ENCODE measurements at places on chromosomes 5 and 9.

DNA sequence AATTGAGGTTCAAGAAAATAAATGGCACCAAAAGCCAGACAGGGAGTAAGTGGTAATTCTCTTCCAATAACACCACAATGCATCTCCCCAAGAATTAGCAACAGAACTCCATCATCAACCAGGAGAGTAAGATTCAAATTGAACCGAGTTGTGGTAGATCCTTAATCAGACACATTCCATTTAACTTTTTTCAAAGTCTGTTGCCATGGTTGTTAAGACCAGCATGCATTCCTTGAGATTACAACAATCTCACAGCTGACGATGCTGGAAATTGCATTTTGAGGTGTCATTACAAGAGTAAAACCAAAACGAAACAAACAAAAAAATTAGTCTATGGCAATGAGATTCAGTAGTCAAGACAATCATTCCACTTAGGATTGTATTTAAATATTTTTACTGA lies 78.9 kb upstream of the ZNF462 start:
- DNase-seq: no peak

DNA sequence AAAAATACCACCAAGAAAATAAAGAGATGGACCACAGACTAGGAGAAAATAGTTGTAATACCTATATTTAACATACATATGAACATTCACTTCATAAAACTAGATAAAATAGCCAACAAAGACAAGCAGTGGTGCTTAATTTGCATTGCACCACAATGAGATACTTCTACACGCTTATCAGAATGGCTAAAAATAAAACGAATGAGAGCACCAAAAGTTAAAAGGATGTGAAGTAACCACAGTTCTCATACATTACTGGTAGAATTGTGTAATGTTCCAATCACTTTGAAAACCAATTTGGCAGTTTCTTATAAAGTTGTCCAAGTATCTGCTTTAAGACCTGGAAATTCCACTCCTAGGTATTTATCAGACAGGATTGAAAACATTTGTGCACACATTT lies 198.9 kb upstream of the SGCD start:
- no peak for DNase-seq

DNA sequence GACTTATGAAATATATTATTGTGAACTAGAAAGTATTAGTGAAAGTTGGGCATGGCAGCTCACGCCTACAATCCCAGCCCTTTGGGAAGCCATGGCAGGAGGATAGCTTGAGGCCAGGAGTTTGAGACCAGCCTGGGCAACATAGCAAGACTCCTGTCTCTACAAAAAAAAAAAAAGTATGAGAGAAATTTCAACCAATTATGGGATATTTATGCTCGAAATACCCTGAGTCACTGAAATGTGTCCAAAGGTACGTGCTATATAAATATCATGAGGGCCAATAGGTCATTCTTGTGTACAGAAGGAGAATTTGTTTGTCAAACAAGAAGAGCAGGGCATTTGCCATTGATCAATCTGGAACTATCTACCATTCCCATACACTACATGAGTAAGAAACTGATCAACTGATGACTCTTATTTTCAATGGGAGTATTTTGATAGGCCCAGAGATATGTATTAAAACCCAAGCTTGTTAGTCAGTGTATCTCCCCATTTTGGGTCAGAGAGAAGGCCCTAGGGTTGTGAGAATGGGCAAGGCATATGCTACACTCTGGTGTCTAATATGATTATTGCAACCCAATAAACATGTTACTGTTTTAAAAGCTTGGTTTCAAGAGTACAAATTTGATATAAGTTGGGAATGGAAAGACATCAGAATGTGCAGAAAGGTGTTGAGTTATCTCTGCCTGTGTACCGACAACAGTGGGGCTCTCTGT lies 21.7 kb upstream of the HOMER1 start:
- DNase-seq: no peak

DNA sequence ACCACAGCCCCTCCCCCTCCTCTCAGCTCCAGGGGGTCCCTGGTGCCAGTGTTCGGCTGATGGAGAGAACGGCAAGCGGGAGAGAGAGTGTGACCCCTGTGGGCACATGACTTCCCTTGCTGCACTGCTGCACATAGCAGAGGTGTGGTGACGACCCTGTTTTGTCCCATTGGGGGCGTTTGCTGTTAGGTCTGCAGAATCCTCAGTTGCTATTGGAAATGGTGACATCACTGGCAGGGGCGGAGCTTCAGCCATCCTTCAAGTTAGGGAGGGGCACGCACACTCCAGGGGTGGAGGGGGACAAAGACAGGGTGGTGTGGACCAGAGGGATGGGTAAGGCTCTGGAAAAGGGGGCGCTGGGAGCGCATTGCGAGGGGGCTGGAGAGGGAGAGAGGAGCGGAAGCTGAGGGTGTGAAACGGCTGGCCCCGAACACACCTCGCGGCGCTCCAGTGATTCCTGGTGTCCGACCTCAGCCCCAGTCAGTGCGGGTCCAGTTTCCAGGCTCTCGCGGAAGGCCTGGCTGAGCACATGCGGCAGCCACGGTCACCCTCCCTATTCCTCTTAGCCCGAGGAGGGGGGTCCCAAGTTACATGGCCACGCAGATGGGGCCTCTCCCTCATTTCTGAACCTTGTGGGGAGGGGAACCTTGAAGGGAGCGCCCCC lies 764 bp upstream of the GRIN1 start:
- DNase-seq: no peak

- DNase-seq: no peak
Observed at GRCh38 chr9:116546711-116547581, 140.2 kb upstream of the TRIM32 start.

DNA sequence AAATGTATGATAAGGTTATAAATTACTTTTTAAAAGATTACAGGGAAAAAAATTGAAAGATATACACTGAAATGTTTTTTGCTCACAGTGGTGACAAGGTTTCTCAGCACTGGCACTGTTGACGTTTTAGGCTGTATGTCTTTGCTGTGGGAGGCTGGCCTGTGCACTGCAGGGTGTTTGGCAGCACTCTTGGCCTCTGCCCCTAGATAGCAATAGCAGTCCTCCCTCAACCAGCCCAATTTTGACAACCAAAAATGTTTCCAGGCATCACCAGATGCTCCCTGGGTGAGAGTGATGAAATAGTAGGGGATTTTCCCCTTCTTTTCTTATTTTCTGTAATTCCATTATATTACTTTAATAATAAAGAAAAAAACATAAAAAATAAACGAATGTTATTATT lies 3.3 kb downstream of the CD274 start:
- no peak for DNase-seq

DNA sequence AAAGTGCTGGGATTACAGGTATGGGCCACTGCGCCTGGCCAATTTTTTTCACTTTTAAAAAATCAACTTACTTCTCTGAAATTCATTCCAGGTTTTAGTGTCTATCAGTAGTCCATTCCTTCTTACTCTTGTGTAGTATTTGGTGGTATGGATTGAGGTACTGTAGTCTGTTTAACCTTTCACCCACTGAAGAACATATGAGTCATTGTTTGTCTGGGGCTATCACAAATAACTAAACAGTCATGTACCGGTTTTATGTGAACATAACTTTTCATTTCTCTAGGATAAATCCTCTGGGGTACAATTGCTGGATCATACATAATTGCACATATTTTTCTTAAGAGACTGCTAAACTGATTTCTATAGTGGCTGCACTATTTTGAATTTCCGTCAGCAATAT lies 1188.0 kb upstream of the CDH9 start:
- no peak for DNase-seq

DNA sequence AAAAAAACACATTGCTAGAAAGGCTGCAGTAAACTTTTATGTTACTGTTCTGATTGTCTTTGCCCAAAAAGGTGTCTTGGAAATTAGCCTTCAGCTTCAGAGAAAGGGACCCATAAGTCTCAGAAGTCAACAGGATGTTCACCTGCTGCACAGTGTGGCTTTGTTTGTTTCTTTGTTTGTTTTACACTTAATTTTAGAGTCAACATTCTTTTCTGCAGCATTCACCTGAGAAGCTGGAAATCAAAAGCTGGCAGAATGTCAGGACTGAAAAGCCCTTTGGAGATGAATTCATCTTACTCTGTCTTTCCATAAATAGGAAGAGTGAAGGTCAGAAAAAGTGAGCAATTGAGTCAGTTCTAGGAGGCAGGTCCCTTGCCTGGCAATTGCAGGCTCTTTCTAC lies 170.0 kb downstream of the PAPPA start:
- no peak for DNase-seq

GRCh38 chr5:127079994-127080491 lies 6.7 kb upstream of the C5orf63 start:
- DNase-seq: no peak

DNA sequence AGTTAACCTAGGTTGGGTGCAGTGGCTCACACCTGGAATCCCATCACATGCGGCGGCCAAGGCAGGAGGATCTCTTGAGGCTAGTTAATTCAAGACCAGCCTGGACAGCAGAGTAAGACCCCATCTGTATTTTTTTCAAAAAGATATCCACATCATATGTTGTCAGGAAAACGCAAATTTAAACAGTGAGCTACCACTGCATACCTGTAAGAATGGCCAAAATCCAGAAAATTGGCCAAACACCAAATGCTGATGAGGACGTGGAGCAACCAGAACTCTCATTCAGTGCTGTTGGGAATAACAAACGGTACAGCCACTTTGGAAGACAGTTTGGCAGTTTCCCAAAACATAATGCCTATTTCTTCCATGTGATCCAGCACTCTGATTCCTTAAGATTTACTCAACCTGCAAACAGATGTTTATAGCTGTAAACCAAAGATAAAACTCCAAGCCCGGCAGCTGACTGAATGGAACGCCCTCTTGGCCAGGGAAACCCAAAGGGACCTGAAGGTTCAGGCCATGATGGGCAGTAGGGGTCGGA lies 12.4 kb downstream of the CEL start:
- no peak for DNase-seq

DNA sequence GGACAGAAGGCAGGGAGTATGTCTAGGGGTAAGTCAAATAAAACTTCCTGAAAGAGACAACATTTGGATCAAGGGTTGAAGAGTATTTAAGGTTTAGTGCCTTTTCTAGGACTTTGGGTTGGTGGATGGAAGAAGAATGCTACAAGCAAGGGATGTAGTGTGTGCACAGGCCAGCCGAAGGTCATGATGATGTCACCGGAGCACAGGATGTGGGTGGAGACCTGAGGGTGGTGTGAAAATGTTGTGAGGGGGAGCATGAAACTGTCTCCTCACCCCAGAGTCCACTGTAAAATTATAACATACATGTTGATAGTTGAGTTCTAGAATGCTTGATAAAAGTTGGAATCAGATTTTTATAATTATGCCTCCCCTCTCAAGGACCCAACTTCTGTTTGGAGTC lies 553.3 kb upstream of the SGCD start:
- DNase-seq: no peak

DNA sequence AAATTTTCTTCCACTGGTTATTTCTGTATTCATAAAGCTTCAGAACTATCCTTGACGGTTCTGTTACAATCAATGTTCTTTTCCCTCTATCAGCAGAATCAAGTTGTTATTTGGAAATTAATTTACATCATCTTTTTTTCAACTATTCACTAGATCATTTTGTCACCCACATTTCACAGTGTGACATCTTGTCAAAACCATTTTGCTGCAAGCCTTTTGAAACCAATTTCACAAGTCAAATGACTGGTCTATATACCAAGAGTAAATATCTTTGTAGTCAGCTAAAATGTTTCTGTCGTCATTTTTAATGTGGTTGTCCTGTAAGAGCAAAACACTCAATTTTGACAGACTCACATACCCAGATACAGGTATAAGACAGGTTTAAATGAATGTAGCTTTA lies 984.3 kb upstream of the TYRP1 start:
- DNase-seq: no peak

GRCh38 chr5:149282966-149283332 lies 11.3 kb downstream of the AFAP1L1 start:
- DNase-seq: no peak

DNA sequence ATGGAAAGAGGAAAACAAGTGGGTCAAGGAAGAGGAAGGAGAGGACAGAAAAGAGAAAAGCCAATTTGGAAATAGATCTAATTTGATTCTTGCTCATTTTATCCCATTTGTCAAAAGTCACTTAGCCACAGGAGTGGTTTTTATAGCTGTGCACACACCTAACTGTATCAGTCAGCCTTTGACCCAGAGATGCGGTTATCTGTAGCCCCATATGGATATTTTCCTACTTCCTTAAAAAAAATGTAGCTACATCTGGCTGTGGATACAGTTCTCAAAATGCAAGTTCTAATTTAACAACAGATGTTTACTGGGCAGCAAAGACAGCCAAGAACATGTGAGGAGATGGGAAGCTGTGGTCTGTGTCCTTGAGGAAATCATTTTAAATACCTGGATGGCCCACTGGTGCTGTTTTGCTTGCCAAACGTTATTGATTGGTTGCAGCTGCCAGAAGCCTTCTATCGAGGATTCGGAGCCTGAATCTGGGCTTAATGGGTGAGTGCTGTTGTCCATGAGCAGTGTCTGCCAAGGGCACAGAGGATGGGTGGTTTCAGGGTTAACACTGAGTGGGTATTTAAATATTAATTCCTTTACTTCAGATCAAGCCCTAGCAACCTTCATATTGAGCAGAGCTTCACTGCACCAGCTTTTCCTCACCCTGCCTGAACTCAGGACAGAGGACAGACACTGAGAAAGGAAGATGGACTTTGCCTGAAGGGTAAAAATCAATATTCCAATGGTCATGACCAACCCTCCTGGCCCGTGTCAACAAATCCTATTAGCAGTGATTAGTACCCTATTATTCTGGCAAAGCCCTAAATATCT lies 92.2 kb downstream of the APBA1 start:
- DNase-seq: no peak

DNA sequence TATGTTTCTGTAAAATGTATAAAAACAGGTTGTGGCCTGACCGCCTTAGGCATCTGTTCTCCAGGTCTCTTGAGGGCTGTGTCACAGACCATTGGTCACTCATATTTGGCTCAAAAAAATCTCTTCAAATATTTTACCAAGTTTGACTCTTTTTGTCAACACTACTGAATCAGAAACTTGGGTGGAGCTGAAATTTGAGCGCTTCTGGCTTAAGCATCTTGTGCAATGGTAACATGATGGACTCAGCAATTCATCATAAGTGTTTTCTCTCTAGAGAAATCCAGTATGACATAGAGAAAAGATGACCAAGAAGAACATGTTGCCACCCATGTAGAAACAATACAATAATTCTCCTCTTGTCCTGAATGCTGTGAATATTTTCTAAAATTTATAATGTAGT lies 387.9 kb downstream of the MAT2B start:
- no peak for DNase-seq

- no peak for DNase-seq
Observed at GRCh38 chr9:16469184-16469583, 401.3 kb downstream of the BNC2 start.

All from activated CD4-positive, CD25-positive, alpha-beta regulatory T cell (primary cell).